Renal cortex interstitium (tissue), 15 donors: ENCODE measurements at places on chromosomes 5 and 9.

DNA sequence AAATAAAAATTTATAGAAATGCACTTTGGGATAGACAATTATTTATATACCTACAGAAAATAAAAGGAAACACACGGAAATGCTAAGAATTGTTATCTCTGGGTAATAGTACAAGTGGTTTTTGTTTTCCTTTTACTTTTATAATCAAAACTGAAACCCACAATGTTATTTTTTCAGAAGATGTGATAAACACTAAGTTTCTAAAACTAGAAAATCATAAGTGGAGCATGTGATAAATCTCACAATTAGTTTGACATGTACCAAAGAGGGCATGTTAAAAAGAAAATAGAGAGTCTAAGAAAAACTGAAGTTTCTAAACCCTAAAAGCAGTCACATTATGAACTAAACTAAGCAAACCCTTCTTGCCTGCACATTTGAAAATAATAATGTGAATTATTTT is 61.1 kb downstream of the OXCT1 start:
- DNase-seq, result no peak

DNA sequence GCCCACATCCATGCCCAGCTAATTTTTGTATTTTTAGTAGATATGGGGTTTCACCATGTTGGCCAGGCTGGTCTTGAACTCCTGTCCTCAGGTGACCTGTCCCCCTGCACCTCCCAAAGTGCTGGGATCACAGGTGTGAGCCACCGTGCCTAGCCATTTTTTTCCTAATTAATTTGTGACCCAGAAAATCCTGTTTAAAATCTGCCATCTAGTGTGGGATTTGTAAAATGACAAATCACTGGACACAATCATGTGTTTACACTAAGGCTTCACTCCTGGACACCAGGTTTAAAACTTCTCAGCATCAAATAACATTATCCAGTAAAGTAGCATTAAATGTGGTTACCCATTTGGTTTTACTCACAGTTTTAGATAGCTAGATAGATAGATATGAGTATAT is 18.6 kb upstream of the KDM4C start:
- no peak for DNase-seq

- DNase-seq, result no peak
Observed at GRCh38 chr9:131682261-131682660, 57.6 kb downstream of the RAPGEF1 start.

- peak; percentile 60 for DNase-seq
Observed at GRCh38 chr9:136520053-136520540, 25.8 kb downstream of the NOTCH1 start.

DNA sequence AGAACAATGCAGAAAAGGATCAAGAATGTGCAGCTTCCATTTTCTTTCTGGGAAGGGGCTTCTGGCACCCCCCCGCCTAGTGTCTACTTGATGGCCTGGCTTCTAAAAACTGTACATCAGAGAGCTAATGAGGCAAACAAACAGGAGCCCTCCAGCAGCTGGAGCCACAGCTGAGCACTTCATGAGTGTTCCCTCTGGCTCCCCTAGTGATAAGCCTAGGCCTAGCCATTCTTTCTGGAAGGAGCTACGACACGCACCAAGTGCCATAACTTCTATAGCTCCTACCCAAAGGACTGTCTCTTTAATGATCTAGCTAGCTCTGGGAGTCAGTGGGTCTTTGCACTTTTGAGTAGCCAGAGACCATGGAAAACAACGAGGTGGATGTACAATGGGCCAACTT is 66.1 kb downstream of the DNAH5 start:
- DNase-seq, result no peak

DNA sequence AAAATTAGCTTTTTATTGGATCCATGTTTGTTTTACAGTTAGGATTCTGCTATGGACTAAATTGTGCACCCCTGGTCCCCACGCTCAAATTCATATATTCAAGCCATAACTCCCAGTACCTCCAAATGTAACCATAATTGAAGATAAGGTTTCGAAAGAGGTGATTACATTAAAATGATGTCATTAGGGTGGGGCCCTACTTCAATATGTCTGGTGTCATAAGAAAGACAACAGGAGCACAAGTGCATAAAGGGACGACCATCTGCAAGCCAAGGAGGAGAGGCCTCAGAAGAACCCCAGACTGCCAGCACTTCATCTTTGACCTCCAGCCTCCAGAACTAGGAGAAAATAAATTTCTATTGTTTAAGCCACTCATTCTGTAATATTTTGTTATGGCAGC is 7.4 kb upstream of the HNRNPA0 start:
- DNase-seq, result no peak

DNA sequence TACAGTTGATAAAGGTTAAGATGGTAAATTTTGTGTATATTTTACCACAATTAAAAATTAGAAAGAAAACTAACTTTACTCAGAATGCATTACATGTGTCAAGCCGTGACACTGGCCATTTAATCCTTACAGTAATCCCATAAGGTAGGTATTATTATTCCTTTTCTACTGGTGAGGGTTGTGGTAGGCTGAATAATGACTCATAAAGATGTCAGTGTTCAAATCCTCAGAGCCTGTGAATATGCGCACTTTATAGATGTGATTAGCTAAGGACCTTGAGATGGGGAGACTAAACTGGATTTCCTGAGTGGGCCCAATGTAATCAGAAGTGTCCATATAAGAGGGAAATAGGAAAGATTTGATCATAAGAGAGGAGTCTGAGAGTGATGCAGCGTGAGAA is 288.1 kb downstream of the TMEM167A start:
- DNase-seq, result no peak

- DNase-seq, result no peak
Observed at GRCh38 chr9:21933865-21934264, 60.3 kb downstream of the CDKN2A start.

- DNase-seq, result no peak
Observed at GRCh38 chr5:172595596-172596455, 45.2 kb upstream of the NEURL1B start.

GRCh38 chr9:100600521-100601079 is 22.7 kb downstream of the CAVIN4 start:
- DNase-seq, result no peak

DNA sequence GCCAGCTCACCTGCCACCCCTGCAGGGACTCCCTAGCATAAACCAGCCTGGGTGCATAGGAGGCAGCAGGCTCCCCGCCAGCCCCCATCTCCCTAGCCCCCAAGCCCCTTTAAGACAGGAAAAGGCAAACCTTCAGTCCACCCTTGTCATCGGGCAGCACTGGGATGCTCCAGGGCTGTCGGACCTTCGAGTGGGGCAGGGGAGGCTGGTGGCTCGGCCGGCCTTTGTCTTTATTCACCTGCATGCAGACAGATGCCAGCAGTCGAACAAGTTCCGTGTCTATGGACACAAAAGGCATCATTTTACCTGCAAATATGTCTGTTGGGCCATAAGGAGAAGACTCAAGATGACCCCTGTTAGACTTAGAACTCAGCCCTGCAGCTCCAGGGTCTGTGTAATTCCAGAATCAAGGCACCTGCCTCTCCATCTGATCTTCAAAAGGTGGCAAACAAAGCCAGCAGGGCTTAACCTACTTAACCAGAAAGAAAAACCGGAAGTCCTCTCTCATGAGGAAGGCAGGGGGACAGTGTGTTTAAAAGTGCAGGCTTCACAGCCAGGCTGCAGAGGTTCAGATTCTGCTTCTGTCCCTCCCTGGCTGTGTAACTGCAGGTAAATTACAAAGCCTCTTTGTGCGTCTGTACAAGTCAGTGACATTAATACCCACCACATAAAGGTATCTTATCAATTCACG is 16.2 kb downstream of the ANKS6 start:
- DNase-seq, result no peak

- DNase-seq, result no peak
Observed at GRCh38 chr9:37430841-37431597, 8.5 kb downstream of the GRHPR start.

DNA sequence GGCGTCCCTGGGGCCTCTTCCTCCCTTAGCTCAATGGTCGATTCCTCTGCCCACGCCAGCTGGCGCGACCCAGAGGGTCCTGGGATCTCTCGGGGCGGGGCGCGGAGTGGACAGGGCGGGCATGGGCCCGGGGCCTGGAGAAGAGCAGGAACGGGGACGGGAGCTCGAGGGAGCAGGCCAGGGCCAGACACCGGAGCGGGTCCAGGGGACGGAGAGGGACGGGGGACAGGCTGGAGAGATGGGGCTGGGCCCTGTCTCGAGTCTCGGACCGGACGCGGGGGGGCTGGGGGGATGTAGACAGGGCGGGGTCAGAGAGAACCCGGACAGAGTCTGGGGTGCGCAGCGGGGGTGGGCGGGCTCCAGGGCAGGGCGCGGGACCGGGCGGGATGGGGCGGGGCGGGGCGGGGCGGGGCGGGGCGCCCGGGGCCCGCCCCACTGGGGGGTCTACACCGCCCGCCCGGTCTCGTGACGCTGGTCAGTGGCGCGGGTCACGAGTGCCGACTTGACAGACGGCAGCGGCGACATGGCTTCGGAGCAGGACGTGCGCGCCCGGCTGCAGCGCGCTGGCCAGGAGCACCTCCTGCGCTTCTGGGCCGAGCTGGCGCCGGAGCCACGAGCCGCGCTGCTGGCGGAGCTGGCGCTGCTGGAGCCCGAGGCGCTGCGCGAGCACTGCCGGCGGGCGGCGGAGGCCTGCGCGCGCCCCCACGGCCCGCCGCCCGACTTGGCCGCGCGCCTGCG is at the start of gene UAP1L1:
TSS of gene UAP1L1 (plus strand) at position 508 of the 738 bp plus-strand sequence. CDS start at position 524, 16 bp downstream.
- no peak for DNase-seq

GRCh38 chr9:33737811-33738606 is 57.4 kb upstream of the PRSS3 start:
- peak; percentile 24 for DNase-seq

- DNase-seq, result no peak
Observed at GRCh38 chr5:180301253-180301652, 9.4 kb upstream of the MAPK9 start.

DNA sequence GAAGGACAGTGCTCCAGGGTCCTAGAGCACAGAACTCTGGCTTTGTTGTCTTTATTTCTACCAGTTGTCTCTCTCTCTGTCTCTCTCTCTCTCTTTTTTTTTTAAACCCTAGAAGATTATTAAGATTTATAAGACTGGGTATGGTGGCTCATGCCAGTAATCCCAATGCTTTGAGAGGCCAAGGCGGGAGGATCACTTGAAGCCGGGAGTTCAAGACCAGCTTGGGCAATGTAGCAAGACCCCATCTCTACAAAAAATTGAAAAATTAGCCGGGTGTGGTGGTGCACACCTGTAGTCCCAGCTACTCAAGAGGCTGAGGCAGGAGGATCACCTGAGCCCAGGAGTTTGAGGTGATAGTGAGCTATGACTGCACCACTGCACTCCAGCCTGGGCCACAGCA is 65.0 kb upstream of the ABL1 start:
- no peak for DNase-seq

DNA sequence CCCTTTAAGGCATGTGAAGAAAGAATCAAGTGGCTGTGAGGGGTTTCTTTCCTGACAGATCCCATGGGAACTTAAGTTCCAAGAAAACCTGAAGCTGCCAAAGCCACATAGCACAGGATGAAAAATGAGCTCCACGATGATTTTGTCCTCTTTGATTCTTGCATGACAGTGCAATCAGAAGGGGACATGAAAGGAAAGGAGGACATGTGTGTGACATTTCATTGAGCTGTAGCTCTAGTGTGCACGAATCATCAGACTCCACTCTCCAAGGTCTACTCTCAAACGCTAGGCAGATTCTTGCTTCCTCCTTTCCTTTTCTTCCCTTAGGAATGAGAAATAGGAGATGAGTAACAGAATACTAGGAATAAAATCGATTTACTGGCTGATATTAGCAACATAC is 142.0 kb downstream of the ZNF608 start:
- DNase-seq, result no peak

DNA sequence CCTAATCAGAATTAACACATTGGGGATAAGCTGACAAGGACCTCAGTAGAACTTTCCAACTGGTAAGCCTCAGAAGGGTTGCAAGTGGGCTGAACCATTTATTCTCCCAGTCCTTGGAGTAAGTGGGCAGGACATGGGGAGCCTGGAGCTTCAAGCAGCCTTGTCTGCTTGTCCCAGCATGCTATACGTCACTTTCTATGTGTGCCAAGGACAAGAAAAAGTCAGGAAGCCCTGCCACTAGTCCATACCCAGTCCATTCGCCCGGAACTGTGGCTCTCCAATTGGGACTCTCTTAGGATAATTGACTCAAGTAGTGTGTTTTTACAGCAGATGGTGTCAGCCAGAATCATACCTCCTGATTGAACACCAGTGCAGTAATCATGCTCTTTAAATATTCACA is 62.6 kb upstream of the FRRS1L start:
- no peak for DNase-seq

GRCh38 chr5:16178745-16179372 is 732 bp downstream of the MARCHF11 start:
- peak; percentile 82 for DNase-seq

DNA sequence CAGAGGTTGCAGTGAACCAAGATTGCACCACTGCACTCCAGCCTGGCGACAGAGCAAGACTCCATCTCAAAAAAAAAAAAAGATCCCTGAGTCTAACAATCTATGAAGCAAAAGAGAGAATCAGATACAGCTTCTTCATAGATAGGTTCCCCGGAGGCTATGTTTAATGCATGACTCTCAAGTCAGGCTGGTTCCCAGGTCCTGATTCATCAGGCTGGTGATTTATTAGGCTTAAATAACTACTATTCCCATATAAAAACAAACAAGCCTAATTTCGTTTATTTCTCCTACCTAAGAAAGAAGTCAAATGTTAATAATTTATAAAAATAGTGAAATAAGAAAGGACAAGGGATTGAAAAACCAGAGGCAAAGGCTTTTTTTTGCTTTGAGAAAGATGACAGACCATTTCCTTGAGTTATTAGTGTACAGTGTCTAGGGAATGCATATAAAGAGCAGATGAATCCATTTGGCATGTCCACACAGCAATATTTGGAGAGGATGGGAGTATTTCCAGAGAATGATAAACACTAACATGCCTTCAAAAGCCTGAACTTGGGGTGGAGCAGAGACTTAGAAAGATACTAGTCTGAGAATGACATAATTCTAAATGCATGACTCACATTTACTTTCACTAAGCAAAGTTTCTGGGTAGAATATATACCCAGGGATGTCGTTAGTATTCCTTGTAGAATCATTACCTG is 115.3 kb downstream of the NREP start:
- DNase-seq, result no peak

DNA sequence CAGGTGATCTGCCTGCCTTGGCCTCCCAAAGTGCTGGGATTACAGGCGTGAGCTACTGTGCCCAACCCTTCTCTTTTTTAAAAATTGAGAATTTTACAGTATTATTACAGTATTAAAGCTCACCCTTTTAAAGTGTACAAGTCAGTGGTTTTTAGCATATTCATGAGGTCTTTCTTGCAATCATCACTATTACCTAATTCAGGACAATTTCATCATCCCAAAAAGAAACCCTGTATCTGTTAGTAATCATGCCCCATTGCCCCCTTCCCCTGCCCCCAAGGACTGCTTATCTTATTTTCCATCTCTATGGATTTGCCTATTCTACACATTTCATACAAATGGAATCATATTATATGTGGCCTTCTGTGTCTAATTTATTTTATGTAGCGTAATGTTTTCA is 22.6 kb upstream of the MEGF9 start:
- DNase-seq, result no peak
